SHP77 (cell line): ENCODE measurements at places on chromosomes 5 and 9.

DNA sequence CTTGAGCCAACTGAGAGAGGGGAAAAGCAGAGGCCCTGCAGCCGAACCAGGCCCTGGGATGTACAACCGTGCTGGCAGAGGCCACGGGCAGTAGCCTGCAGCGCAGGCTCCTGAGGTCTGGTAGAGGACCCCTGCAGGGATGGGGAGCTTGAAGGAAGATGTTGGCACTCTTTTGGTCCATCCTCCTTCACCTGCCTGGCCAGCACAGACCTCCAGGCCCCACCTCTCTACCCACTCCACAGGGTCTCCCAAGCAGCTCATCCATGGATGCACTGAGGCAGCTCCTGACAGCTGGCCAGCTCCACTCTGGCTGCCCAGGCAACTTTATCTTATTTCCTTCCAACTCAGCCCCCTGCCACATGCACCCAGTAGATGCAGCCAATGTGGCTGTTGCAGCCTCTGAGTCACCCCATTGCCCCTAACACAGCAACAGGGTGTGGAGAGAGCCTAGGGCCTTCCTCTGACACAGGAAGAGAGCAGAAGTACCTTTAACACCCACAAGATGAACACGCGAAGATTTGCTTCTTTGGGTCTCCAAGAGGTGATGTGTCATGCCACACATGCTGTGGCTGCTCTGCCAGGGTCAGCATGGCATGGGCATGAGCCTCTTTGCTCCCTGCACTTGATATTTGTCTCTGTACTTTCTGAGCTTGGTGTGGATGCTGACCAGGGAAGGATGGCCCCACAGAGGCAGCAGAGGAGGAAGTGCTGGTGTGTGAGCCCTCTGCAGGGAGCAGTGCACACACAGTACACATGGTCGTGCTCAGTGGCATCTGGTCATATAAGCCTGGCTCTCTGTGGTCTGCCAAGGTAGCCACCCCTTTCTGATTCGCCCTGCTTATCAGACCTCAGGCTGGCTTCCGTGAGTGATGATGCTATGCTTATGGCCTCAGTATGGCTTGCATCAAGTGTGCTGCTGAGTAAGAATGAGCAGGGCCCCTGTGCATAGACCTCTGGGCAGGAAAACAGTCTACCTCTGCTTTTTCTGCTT is 117.2 kb downstream of the NRG2 start:
- DNase-seq: no peak

GRCh38 chr5:68028131-68028727 is 187.3 kb upstream of the PIK3R1 start:
- no peak for DNase-seq

GRCh38 chr5:30194595-30194994 is 998.9 kb upstream of the CDH6 start:
- peak; percentile 99 for DNase-seq

- DNase-seq: no peak
Observed at GRCh38 chr5:79074641-79075040, 5.1 kb downstream of the BHMT2 start.

GRCh38 chr5:141135718-141136266 is 786 bp downstream of the PCDHB5 start:
- DNase-seq: no peak

- DNase-seq: no peak
Observed at GRCh38 chr5:1495525-1495897, 28.2 kb downstream of the LPCAT1 start.
